Germinal center (tissue), 1 donor: ENCODE measurements at places on chromosomes 16 and 17.

DNA sequence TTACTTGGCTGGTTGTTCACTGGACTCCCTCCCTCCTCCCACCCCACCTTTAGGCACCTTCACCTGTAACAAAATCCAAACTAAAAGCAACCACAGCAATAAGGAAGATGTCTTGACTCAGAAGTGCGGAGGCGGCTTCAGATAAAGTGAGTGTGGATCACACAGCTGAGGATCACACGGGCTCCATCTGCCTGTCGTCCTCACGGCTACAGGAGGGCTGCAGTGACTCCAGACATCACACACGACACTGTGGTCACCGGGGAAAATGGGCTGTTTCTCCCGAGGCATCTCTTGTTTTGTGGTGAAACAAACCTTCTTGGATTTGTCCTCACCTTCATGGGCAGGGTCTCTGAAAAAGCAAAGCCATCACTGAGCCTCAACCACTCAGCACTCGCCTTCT, 7.9 kb upstream of the ACSF3 start:
- DNase-seq: no peak

- no peak for DNase-seq
These were observed 47.1 kb upstream of the ARL4D start for GRCh38 chr17:43351691-43352090.

DNA sequence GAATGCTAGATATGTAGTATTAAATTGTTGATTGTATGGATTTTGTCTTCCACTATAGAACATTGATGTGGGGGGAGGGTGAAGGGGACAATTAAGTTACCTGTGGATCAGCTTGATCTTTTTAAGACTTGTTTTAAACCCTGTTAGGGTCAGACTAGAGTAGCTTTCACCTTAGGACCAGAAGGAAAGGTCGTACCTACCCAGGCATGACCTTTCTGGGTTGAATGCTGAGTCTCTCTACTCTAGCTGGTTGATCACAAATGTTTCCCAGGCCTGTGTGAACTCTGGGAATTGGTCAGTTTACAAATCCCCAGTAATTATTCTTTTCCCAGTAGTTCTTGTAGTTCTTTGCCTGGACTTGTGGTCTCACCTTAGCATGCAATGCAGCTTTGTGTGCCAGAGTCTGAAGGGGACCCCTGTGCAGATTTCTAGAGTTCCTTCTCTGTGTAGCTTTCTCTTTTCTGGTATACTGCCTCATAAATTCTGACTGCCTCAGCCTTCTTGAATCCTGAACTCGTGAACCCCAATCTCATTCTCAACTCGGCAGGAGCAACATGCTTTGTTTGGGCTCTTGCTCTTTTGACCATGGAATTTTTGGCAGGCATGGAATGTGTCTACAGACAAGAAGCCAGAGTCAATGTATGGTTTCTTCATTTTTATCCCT, 54.1 kb downstream of the VMP1 start:
- DNase-seq: no peak

GRCh38 chr17:66842505-66842904, 7.6 kb downstream of the CACNG5 start:
- DNase-seq: no peak

DNA sequence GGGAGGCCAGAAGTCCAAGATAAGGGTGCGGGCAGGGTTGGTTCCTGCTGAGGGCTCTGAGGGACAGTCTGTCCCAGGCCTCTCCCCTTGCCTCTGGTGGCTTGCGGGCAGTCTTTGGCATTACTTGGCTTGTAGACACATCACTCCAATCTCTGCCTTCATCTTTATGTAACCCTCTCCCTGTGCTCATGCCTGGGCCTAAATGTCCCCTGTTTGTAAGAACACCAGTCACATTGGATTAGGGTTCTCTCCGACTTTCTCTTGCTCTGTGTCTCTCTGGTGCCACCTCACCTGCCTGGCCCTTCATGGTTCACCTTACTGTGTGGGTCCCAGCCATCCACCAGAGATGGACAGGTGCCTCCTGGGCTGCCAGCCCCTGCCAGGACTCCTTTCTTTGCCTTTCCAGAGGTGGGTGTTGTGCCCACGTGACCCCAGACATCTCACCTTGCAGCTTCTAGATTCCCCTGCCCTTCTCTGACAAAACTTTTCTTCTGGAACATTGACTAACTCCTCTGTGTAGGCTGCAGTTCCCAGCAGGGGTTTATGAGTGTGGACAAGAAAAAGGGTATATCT, 205.8 kb downstream of the MSI2 start:
- no peak for DNase-seq
